ENCODE measurements at places on chromosomes 4 and X.

DNA sequence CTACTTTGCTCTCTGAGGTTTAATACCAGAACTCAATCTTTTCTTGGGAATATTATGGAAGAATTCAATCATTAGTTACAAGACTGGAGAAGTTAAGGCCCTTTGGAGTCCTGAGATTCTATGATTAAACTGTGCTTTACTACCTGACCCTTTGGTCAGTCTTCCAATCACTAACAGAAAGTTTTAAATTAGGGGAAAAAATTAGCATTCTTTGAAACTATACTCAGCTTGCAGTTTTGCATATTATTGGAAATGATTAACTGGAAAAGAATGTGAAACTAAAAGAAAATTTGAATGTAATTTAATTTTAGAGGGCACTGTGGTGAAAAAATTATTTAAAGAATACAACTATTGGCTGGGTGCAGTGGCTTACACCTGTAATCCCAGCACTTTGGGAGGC is 18.7 kb upstream of the GPR34 start:
- DNase-seq: no peak

DNA sequence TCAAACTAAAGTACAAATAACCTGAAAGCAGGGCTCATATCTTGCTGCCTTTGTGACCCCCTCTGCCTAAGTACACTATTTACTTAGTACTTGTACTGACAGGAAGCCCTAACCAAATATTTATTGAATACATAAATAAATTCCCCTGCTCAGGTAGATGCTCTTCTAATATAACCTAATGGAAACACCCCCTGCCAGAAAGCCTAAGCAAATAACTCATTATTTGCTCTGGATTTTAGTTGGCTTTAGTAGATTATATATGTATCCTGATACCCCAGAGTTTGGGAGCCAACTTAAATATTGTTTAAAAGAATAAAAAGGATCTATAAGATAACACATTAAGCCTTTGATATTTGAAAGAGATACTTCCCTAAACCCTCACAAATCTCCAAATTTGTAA is 318.2 kb downstream of the PPP1R2C start:
- no peak for DNase-seq

DNA sequence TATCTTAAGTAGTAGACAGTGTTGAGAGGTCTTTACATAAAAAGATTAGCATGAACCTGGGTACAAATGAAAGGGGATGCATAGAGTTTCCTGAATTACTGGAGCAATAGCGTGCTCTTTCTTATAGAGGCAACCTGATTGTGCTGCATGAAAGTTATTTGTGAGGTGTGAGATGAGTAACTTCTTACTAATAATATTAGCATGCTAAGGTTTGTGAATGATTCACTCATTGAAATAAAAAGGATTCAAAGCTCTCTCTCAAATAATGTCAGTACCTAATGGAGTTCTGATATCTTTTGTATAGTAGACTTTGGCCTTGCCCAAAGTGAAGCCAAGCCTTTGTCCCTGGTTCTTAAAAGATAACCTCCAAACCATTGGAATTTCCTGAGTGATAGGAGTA is 131.0 kb upstream of the CXXC4 start:
- DNase-seq: no peak

- no peak for DNase-seq
Observed at GRCh38 chrX:72126048-72126415, 5.7 kb downstream of the RTL5 start.

DNA sequence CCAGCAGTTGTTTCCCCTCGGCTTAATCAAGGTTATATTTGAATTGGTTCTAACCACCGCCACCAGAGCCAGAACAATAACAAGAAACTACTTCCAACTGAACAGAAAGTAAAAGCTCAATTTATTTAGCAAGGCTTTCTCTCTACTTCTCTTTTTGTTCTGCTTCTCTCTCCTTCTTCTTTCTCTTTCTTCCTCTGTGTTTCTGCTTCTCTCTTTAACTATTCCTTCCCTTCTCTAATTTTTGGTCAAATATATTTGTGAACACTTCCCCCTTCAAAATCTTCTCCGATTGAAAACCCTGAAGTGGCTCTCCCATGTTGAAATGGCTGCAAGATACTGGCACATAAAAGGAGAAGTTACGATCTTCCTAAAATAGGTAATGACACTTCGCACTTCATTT is 1195.9 kb upstream of the PRKX start:
- DNase-seq: no peak

Measured in stimulated activated CD8-positive, alpha-beta memory T cell treated with anti-CD3 and anti-CD28 coated beads, Interleukin-4, amount 100 ng/mL, for 24 hours (primary cell).